ENCODE measurements at places on chromosomes 5 and 9.
A peak's percentile ranks its signal among the peaks of the same experiment; 100 is the strongest.

GRCh38 chr5:10702040-10702629 lies 58.9 kb downstream of the DAP start:
- DNase-seq: peak; percentile 73

GRCh38 chr5:82905986-82906385 lies 171.2 kb downstream of the TMEM167A start:
- no peak for DNase-seq

- no peak for DNase-seq
Observed at GRCh38 chr9:133471551-133472276, 7.2 kb downstream of the SLC2A6 start.

- DNase-seq: no peak
Observed at GRCh38 chr5:17477043-17477442, 21.0 kb upstream of the TAF11L2 start.

DNA sequence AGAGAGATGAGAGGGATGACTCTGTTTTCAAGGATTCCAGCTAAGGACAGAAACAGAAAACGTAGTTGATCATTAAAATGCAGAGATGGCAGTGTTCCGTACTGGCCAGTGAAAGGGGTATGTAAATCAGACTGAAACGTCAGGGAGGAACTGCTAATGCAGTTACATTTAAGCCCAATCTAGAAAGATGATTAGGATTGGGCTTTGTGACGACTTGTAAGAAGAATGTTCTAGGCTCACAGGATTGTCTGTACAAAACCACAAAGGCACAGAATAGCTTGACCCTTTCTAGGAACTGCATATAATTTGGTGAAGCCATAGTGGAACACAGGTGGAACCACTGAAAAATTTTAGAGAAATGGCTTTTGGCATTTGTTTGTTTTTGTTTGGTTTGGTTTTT lies 55.6 kb upstream of the TESK1 start:
- no peak for DNase-seq

GRCh38 chr9:136719195-136719880 lies 7.0 kb downstream of the DIPK1B start:
- DNase-seq: no peak

DNA sequence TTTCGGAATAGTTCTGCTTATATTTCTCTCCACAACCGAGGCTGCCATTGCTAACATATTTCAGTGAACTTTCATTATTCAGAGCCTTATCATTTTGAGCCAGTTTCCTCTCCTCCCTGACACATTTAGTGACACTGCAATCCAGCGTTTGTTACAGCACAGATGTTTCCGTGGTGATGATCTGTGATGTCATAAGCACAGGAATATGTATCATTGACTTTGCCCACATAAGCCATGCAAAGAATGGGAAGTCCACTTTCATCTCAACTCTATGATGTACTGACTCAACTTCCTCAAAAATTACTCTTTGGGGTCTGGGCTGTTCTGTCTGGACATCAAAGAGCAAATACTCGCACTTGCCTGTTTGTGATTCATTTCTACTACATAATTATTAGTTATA lies 291.8 kb downstream of the EBF1 start:
- DNase-seq: no peak

DNA sequence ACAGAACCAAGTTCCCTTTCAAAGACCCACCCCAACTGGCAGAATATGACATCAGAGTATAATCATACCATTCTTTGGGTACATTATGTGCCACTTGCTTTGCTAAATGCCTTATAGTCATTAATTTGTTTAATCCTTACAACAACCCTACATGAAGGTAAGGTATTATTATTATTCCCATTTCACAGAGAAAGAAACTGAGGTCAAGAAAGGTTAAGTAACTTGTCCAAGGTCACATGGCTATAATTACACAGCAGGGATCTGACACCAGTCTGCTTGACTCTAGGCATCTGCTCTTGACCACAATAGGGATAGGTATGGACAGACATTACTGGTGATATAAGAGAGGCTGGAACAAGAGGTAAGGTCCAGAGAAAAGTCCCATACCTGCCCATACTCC lies 1.2 kb downstream of the FCHSD1 start:
- DNase-seq: no peak

DNA sequence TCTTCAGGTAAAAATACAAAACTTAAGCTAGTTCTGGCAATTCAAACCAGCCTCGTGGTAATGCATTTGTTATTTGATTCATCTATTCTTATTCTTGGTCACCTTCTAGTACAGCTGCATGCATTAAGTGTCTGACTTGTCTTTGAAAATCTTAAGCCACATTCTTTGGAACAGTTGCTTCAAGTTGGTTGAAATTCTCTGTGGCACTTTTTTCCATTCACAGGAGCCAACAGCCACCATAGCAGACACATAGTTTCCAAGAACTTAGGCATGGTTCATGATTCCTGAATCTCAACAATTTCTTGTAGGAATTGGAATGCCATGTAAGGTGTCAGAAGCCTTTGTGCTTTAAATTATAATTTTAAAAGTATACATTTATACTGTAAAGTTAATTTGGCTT lies 47.4 kb upstream of the MEF2C start:
- no peak for DNase-seq

- DNase-seq: peak; percentile 77
Observed at GRCh38 chr9:103798620-103799019, 295.5 kb upstream of the SMC2 start.

- DNase-seq: peak; percentile 76
Observed at GRCh38 chr5:93583768-93584595, 960 bp downstream of the NR2F1 start.

- DNase-seq: no peak
Observed at GRCh38 chr5:160513485-160513884, 91.8 kb downstream of the PTTG1 start.

DNA sequence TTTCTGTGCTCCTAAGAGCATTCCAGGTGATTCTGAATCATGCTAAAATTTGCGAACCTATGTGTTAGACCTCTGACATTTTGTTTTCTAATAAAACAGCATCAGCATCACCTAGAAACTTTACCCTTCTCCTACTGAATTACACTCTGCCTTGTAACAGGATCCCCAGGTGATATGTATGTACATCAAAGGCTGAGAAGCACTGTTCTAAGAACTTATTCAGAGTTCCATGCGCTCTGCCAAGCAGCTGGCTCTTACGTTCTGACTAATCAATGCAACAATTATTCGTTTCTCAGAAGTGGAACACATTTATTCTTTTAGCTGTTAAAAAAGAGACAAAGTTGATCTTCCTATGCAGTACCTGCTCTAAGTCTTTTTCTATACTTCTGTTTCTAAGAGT lies 228.6 kb downstream of the SLF1 start:
- DNase-seq: no peak

- DNase-seq: no peak
Observed at GRCh38 chr5:147517383-147517782, 7.5 kb upstream of the DPYSL3 start.
